Hippocampal formation (tissue), 2 donors: ENCODE measurements at places on chromosomes 2 and 18.

DNA sequence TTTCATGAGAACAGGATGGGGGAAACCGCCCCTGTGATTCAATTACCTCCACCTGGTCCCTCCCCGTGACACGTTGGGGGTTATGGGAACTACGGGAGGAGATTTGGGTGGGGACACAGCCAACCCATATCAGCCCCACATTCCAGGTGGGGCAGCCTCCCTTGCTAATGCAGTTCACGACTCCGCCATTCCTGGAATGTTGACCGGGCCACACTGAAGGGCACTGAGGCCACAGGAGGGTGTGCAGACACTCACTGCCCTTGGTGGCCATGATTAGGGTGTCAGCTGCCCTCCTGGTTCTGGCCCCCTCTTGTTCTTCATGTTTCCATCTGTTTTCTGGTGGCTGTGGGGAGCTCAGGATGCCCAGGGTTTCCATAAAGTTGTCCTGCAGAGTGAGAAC is 176.3 kb downstream of the TWIST2 start:
- no peak for DNase-seq

GRCh38 chr18:66346833-66347588 is 256.9 kb downstream of the CDH19 start:
- no peak for DNase-seq

GRCh38 chr2:211494085-211494484 is 937.7 kb downstream of the CPS1 start:
- DNase-seq: no peak

DNA sequence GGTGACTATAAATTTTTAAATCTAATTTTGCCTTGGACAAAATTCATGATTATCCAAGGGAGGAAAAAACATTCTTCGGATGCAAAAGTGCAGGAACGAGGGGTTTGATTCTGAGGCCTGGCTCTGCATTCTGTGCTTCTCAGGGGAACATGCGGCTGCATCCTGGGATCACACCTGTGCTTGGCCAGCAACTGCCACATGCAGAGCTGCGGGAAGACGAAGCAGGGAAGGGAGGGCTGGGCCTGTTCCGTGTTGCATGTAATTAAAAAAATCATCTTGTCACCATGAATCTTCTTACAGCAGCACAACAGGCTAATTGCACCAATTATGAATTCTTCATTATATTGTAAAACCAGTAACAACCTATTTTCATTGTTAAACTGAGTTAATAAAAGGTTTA is 158.0 kb upstream of the ALKAL2 start:
- no peak for DNase-seq

DNA sequence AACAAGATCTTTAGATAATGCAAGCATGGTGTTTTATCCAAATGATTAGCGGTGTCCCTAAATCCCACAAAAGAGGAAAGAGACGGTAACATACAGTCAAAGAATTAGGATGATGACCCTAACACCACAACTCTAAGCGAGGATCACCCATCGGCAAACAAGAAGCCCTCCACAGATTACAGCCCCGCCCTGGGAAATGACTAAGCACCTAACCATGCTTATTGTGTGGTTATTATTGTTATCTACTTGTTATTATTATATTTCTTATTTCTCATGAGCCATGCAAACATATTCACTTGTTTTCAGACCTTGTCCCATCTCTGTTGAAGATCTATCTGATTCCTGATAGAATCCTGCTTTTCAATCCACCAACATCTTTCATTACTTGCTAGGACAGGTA is 651.3 kb downstream of the NYAP2 start:
- DNase-seq: no peak
